ENCODE measurements at places on chromosomes 13 and 19.
A peak's percentile ranks its signal among the peaks of the same experiment; 100 is the strongest.

GRCh38 chr13:28613562-28613961 lies 45.4 kb upstream of the POMP start:
- DNase-seq, result no peak

- no peak for DNase-seq
These were observed 29.8 kb upstream of the RAP2A start for GRCh38 chr13:97403893-97404750.

DNA sequence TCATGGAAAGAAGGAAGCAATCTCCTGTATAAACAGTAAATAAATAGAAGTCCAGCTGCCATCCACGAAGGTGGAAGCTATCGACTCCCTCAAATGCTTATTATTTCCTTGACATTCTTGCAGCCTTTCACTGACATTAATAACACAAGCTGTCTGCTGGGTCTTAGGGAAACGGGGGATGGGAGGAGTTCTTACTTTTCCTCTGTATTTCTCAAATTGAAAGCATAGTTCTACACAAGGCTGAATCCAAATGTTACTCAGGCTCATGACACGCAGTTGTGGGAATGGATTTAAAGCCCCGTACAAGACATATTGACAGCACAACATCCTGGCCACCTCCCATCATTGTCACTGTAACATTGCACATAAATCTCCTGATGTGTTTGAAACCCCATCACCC lies 4.0 kb downstream of the SERPINE3 start:
- DNase-seq, result no peak

DNA sequence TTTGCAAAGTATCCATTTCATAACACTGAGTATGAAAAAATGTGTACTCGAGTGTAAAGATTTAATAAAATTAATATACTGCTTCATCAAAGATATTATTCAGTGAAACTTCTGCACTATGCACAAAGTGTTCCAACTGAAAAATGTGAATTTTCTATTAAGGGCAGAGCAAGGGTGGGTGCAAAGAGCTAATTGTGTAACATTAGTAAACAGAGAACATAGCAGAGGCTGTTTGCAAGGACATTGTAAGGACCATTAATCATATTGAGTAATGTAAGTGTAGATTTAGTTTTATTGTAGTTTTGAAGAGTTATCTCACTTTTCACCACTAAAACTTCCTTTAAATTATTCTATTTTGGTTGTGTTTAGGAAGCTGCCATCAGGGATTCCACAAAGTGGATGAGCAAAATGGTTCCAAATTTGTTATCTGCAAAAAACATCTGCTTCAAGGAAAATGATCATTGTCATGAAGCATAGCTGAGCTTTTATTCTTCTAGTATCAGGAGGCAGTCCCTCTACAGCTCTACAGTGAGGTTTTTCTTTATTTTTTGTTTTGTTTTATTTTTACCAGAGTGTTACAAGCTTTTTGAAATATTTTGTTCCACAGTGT lies 1375.4 kb downstream of the SLITRK1 start:
- no peak for DNase-seq

DNA sequence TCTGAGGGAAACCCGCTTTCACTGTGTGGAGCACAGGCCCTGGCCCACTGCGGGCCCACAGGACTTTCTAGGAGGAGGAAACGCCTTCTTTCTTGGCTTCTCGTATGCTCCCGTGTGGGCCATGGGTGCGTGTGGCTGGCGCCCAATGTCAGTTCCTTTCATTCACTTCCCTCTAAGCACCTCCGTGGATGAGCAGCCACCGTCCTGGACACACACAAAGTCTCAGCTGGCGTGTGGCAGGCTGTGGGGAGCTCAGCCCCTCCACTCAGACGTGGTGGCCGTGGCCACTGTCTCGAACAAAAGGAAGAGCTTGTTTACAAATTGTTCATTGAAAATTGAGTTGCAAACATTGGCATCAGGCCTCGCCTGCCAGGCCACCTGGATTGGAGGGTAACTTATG lies 240.0 kb upstream of the SGCG start:
- no peak for DNase-seq

DNA sequence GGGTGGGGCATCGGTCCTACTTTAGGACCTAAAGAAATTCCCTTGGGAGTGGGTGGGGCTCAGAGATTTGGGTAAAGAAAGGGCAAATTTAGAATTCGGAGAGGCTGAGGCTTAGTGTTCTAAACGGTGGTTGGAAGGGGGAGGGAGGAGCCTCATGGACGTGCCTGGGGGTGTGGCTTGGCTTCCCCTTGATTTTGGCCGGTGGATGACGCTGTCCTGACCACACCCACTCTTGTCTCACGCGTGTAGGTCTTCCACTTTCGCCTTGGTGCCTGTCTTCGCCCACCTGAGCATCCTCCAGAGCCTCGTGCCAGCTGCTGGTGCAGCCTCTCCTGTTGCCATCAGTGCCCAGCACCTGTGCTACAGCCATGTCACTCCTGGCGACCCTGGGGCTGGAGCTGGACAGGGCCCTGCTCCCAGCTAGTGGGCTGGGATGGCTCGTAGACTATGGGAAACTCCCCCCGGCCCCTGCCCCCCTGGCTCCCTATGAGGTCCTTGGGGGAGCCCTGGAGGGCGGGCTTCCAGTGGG lies 1.2 kb upstream of the NUP62 start:
- peak; percentile 21 for DNase-seq

GRCh38 chr13:84279166-84279565 lies 396.9 kb upstream of the SLITRK1 start:
- DNase-seq, result no peak

DNA sequence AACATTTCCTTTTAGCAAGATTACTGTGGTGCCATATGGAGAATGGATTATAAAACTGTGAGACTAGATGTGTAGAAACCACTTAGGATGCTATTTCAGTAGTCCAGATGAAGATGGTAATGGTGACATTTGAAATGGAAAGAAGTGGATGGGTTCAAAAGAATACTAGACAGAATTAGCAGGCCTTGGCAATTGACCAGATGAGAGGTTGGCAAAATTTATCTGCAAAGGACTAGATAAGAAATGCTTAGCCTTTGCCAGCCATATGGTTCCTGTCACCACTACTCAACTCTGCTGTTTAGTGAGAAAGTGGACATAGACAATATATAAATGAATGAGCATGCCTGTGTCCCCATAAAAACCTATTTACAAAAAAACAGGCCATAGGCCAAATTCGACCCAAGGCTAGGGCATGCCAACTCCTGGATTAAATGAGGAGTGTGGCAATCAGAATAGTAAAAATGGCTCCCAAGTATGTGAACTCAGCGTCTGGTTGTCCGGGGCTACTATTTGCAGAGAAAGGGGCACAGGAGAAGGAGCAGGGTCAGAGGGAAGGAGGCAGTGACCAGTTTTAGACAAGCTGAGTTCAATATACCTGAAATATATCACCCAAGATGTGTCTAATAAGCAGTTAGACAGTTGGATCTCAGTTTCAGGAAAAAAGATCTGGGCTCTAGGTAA lies 98.4 kb downstream of the ENOX1 start:
- no peak for DNase-seq

DNA sequence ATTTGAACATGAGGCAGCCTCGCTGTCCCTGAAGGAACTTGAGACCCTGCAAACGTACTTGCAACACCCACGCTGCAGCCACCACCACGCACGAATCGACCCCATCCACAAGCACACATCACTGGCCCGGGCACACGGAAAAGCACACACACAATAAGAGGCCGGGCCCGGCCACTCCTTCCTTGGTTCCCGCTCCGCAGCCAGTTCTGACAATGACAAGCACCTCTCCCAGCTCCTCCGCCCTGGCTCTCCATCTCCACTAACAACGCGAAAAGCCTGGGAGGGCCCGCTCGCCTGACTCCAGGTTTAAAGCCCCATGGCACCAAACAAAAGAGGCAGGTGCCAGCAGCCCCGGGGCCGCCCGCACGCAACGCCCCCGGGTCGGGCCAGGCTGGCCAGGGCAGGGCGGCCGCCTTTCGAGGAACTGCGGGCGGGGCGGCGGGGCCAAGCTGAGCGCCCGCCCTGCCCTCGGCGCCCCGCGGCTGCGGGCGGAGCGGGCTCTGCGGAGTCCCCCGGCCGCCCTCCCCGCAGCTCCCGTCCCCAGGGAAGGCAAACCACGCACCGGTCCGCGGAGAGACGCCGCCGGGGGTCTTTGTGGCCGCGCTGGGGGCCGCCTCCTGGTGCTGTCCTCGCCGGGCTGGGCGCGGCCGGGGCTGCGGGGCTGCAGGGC lies 495 bp downstream of the DCLK1 start:
- DNase-seq, result peak; percentile 21
